Activated T-cell treated with anti-CD3 and anti-CD28 coated beads, Interleukin-2, amount 50 U/mL, for 72 hours (primary cell): ENCODE measurements at places on chromosomes 16 and 17. TPM values are rescaled to one million over a fixed set of nuclear protein-coding genes. Genes with fewer than 3 reads are reported as not detected.
A peak's percentile ranks its signal among the peaks of the same experiment; 100 is the strongest.

GRCh38 chr17:81129711-81130367 lies 35.5 kb upstream of the PVALEF start:
- H3K4me1 ChIP-seq: no peaks in the 10 kb centered on the region
- H3K4me3 ChIP-seq: no peak overlapping the region
- no peaks in the 10 kb centered on the region for H3K27me3 ChIP-seq
- H3K27ac ChIP-seq: no peak overlapping the region

DNA sequence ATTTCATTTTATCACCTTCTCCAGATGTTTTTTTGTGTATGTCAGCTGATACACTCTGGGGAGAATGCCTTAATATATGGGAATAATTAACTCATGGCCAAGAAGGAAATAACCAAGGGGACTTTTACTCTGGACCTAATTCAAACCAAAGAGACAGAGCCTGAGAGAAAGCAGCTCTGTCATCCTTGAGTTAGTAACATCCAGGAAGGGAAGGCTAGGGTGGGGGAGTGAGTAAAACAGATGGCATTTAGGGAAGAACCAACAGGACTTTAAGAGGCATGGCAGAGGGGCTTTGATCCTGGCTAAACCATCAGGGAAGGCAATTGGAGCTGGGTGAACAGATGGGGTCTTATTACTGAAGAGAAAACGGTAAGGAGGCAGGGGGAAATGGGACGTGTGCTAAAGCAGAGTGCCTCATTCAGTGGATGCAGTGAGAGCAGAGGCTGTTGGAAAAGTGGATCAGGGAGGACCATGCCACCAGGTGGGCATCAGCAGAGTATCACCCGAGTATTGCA lies 2.5 kb upstream of the SMPD3 start:
- no peak overlapping the region for H3K4me3 ChIP-seq
- peaks cover 14% of the 10 kb centered on the region for H3K27me3 ChIP-seq
- no peak for DNase-seq
- H3K27ac ChIP-seq: no peak overlapping the region
- H3K36me3 ChIP-seq: no peaks in the 10 kb centered on the region

DNA sequence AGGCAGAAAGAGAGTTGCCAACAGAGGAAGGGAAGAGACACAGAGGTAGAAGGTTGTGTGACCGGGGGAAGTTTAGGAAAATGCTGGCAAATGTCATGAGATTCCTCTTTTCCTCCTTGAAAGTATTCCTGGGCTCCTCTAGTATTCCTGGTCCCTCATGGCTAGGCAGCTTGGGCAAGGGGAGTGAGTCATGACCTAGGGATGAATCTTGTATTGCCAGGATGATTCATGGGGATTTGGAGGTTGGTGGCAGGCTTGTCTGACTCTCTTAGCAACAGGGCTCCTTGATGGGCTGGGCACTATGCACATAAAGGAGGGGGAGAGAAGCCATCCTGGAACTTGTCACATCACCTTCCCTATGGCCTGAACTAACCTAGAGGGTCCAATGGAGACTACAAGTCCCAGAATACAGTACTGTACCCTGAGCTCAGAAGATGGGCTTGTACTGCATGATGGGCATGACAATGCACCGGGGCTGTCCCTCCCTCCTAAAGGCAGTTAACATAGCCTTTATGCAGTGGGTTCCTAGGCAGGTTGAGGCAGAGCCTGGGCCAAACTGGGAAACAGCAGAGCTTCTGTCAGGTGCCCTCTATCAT lies 2.1 kb upstream of the SEZ6 start:
- H3K4me3 ChIP-seq: no peak overlapping the region
- peaks cover 55% of the 10 kb centered on the region for H3K27me3 ChIP-seq
- peaks cover 11% of the 10 kb centered on the region for H3K4me1 ChIP-seq
- H3K36me3 ChIP-seq: no peaks in the 10 kb centered on the region
- H3K27ac ChIP-seq: no peak overlapping the region
- DNase-seq: no peak

GRCh38 chr16:60285794-60286193 lies 1551.7 kb upstream of the GOT2 start:
- H3K36me3 ChIP-seq: no peaks in the 10 kb centered on the region
- no peak overlapping the region for H3K4me3 ChIP-seq
- no peaks in the 10 kb centered on the region for H3K4me1 ChIP-seq
- no peak overlapping the region for H3K27ac ChIP-seq

DNA sequence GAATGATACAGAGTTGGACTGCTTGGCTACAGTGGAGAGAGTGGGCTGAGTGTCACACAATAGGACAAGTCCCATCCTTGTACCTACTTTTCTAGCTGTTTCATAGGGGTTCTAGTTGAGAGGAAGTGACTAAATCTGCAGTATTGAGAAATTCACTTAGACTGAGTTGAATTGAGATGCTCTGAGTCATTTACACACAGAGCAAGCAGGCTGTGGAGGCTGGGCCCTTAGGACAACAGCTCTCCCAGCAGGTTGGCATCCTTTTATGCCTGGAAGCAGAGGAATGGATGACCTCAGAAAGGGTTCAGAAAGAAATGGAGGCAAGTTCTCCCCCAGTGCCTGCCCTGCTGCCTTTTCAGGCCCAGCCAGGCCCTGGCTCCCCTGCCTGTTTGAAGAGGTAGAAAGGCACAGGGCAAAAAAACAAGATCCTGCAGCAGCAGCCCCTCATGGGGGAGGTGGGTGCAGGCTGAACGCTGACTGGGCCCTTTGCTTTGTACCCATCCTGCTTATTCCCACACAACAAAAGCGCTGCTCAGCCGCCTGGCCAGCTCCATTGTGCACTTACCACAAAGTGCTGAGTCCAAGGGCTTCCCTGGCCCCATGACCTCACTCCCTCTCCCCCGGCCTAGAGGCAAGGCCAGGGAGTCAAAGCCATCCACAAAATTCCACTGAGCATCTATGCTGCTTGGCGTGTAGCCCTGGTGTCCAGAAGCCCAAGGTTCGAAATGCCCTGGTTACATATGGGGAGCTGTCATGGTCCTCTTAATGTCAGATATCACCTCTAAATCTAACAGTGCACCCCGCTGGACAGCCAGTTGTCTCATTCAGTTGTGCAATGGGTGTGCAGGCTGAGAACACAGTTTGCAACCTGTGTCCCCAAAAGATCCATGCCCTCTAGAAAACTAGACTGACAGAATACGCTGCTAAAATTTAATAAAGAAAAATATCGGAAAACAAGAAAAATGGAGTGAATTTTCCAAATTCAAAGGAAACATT lies 5.4 kb upstream of the CRYBA1 start:
- DNase-seq: peak; percentile 35
- peak overlapping the region; percentile 36 for H3K27ac ChIP-seq
- no peaks in the 10 kb centered on the region for H3K27me3 ChIP-seq
- H3K4me3 ChIP-seq: no peak overlapping the region
- peaks cover 16% of the 10 kb centered on the region for H3K4me1 ChIP-seq

DNA sequence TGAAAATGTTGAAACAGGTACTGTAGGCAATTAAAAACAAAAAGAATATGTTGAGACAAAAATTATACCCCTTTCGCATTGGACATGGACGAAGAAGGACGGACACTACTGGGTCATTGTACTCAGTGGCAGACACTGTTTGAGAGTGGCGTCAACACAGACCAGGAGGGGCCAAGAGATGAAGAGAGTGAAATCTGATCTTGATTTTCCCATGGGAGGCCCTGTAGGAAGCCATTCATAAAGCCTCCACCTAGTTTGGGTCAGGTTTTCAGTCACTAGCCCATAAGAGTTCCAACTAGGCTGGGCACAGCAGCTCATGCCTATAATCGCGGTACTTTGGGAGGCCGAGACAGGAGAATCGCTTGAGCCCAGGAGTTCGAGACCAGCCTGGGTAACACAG lies 23.6 kb upstream of the SMURF2 start:
- no peaks in the 10 kb centered on the region for H3K4me1 ChIP-seq
- no peak overlapping the region for H3K4me3 ChIP-seq
- H3K27ac ChIP-seq: no peak overlapping the region
- no peaks in the 10 kb centered on the region for H3K36me3 ChIP-seq
- DNase-seq: no peak
- H3K27me3 ChIP-seq: no peaks in the 10 kb centered on the region

DNA sequence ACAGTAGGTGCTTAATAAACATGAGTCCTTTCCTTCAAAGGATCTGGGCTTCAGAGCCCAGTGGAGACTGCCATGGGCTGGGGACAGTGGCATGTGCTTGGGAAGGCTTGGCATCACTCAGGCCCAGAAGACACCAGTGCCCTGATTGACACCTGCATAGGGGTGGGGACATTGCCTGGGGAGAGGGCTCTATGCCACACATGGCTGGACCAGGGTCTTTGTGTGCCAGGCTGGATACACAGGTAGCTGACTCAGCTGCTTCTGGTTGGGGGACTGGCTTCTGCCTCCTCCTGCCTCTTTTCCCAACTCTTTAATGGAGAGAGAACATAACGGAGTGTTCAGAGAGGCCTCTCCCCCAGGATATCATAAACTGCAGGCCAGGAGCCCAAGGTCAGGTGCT lies 93.1 kb upstream of the TMEM97 start:
- H3K4me3 ChIP-seq: no peak overlapping the region
- H3K27me3 ChIP-seq: peaks cover 40% of the 10 kb centered on the region
- peaks cover 19% of the 10 kb centered on the region for H3K4me1 ChIP-seq

DNA sequence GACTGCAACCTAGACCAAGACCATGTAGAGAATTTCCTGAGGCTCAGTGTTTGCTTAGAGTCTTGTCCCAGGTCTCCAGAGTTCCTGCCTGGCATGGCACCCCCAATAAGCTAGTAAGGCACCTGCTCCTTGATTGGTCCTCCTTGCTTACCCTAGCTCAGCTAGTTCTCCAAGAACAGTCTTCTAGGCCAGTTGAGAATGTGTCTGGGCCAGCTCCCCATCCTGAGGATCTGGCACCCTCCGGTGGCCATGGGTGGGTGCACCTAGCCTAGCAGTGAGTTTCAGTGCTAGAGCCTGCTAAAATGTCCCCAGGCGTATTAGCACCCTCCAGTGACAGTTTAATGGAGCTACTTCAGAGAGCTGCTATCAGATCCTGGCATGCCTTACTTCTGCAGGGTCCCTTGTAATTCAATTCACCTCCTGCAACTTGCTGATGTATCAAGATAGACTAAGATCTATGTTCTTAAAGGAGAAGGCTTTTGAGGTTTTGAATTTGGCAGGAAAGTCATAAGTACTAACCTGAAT lies 44.4 kb upstream of the MED13 start:
- H3K27me3 ChIP-seq: peaks cover 8% of the 10 kb centered on the region

DNA sequence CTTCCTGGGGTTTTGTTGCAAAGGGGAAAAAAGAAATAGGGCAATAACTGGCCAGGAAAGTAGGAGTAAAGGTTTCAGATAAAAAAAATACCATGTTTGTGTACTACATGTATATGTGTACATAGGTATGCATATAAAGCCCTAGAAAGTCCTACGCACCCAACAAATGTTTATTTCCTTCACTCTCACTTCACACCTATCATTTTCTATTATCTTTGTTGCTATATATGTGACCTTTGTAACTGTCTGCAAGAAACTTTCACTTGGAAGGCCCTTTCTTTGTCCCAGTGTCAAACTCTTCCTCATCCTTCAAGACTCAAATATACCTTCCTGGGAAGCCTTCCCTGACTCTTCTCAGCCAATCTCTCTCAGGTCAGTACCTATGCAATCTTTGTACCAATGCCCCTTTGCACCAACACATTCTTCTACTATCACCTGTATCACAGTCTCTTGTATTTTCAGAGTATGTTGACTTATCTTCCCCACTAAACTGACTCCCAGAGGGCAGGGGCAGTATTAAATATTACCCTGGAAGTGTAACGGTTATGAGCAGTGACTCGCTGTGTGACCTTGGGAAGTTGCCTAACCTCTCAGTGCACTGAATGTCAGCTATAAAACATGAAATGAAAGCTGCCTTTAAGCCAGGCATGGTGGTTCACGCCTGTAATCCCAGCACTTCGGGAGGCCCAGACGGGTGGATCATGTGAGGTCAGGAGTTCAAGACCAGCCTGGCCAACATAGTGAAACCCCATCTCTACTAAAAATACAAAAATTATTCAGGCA lies 6.5 kb downstream of the XPO6 start:
- H3K27me3 ChIP-seq: no peaks in the 10 kb centered on the region
- H3K27ac ChIP-seq: no peak overlapping the region
- peaks cover 48% of the 10 kb centered on the region for H3K4me1 ChIP-seq
- H3K36me3 ChIP-seq: peaks cover 40% of the 10 kb centered on the region
- no peak overlapping the region for H3K4me3 ChIP-seq

DNA sequence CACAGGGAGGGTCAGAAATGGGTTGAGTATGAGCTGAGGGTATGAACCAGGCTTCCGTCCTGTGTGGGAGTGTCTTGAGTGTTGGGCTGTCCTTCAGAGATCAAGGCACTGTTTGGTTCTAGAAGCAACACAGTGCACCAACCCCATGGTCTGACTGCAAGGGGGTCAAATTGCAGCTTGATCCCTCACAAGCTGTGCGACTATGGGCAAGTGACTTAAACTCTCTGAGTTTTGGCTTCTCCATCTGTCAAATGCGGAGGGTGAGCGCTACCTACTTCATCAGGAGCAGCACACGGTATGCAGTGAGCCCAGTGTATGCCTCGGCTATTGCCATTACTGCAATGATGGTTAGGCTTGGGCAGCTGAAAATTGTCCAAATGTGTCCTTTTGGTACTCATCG lies 21.0 kb downstream of the SEC14L5 start:
- no peak overlapping the region for H3K27ac ChIP-seq
- H3K36me3 ChIP-seq: no peaks in the 10 kb centered on the region
- no peak overlapping the region for H3K4me3 ChIP-seq
- H3K27me3 ChIP-seq: no peaks in the 10 kb centered on the region
- H3K4me1 ChIP-seq: no peaks in the 10 kb centered on the region
- no peak for DNase-seq

DNA sequence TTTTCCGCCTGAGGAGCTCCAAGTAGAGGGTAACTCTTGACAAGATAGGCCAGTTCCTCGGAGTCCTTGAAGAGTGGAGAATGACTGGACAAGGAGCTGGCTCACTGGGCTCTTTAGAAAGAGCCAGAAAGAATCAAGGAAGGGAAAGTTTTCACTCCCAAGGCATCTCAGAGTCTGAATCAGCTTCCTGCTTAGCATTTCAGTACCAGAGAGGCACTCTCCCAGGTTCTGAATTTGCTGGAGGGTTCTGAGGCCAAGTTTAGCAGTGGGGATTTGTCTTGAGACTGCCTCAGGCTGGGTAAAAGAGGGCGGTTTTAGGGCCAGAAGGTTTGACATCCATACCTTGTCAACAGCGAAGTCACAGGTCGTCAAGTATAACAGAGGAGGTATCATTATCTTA lies 25.5 kb downstream of the GP2 start:
- no peak for DNase-seq
- no peaks in the 10 kb centered on the region for H3K36me3 ChIP-seq
- H3K4me3 ChIP-seq: no peak overlapping the region

- no peak overlapping the region for H3K4me3 ChIP-seq
- peaks cover 8% of the 10 kb centered on the region for H3K4me1 ChIP-seq
Observed at GRCh38 chr16:85162478-85163277, 50.4 kb upstream of the CIBAR2 start.

GRCh38 chr17:80252871-80253270 lies 7.8 kb upstream of the RNF213 start:
- H3K4me3 ChIP-seq: peak overlapping the region; percentile 48
- H3K36me3 ChIP-seq: peaks cover 6% of the 10 kb centered on the region
- peaks cover 57% of the 10 kb centered on the region for H3K4me1 ChIP-seq

UQCRC2 gene
- total RNA-seq: 309 TPM

CD300C gene
- total RNA-seq: 0.16 TPM

ACSM5 gene
- total RNA-seq: not detected
